ENCODE measurements at places on chromosomes 13 and 19. TPM values are rescaled to one million over a fixed set of nuclear protein-coding genes. Genes with fewer than 3 reads are reported as not detected.

Gene FARP1
- total RNA-seq: 0.34 TPM

Gene PTPRS
- 0.93 TPM for total RNA-seq

Gene B3GNT8
- 0.61 TPM for total RNA-seq

Gene CCNA1
- total RNA-seq: 0.10 TPM

Gene UHRF1
- total RNA-seq: 239 TPM

Gene DAND5
- total RNA-seq: not detected

Gene NECTIN2
- total RNA-seq: 0.44 TPM

Gene IL17D
- total RNA-seq: 1.2 TPM

Gene IGFL2
- not detected for total RNA-seq
